Panc1 (cell line): ENCODE measurements at places on chromosomes 7 and 10.

DNA sequence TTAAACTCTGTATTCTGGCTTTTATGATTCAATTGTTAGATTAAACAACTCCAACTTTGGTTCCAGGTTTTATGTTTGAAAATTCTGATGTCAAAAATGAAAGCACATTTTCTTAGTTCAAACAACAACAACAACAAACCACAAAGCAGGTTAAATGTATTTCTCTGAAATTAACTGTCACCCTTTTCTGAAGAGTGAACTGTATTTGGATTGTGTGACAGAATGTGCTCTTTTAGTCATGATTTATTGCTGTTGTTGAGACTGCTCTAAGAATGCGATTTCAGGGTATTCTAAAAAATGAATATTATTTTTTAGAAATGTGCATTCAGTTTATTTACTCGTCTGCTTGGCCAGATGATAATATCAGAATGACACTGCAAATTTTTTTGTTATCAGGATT is 144.1 kb downstream of the GNAI1 start:
- DNase-seq, result no peak

DNA sequence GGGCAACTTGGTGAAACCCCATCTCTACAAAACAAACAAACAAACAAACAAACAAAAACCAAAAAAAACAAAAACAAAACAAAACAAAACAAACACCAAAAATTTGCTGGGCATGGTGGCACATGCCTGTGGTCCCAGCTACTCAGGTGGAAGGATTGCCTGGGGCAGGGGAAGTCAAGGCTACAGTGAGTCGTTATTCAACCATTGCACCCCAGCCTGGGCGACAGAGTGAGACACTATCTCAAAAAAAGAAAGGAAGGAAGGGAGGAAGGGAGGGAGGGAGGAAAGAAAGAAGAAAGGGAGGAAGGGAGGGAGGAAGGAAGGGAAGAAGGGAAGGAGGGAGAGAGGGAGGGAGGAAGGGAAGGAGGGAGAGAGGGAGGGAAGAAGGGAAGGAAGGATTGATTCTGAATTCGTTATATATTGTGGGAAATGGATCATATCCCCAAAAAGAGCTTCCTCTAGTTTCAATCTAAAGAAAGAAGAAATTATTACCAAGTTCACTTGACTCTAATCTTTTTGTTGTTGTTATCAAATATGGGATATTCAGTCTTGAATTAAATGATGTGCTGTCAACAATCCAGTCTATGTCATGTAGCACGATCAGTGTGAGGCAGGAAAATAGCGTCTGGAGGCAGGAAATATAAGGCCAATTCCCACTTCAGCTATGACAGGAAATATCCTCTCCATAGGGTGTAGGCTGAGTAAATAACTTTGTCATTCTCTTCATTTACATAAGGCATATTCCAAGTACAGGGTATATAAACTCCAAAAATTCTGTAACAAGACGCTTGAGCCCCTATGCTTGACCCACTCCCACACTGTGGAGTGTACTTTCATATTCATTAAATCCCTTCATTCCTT is 26.2 kb upstream of the TRIM24 start:
- no peak for DNase-seq

DNA sequence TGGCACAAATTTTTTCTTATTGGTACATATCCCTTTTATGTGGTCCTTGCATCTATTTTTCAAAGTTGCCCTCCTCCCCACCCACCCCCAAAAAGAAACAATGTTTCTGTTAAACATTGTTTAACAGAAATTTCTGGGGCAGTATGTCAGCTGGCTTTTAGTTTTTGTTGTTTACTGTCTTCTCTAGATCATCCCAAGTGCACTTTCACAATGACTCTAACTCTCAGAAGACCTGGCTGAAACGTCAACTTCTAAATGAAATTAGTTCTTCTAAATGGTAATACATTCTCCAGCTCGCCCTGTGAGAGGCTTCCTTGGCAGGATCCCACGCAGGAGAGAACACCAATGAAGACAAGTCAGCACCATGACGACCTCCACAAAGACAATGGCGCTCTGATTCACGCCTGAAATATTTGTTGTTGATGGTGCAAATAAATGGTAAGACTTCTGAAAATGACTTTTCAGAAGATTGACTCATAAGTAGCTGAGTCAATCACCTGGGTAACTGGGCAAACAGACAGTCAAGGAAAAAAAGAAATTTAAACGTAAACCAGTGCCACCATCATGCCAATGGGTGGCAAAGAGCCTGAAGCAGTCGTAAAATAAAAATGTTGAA is 293.7 kb downstream of the FZD1 start:
- DNase-seq, result no peak

DNA sequence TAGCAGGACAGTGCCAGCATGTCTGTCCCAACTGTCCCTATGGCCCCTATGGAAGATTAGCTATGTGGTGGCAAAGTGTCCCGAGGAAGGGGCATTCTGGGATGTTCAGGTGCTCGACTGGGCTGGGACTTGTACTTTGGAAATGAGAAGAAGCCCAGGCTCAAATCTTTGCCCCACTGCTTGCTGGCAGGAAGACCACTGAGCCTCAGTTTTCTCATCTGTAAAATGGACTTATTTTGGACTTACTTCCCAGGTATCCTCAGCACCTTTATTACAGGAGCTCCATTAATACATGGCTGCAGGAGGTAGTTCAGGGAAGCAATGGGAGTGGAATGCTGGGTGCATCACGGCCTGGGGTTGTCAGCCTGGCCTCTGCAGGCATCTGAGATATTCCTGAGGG is 71.2 kb downstream of the LHPP start:
- DNase-seq, result no peak

DNA sequence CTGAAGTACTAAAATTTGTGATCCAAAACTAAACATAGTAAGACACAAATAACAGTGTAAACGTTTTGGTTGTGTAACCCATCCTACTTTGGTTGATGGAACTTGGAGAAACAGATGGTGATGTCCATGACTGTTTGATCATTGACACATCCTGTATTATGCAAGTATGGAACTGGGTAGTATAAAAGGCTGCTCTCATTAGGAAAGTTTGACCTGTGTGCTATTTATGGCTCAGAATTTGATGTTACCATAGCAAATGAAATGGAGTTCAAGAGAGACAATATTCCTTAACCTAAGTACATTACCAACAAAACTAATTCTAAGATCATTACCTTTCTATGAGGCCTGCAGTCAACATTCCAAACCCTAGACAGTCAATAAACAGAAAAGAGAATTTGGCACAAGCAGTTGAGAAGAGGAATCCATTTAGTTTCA is 39.9 kb downstream of the DKK1 start:
- no peak for DNase-seq

DNA sequence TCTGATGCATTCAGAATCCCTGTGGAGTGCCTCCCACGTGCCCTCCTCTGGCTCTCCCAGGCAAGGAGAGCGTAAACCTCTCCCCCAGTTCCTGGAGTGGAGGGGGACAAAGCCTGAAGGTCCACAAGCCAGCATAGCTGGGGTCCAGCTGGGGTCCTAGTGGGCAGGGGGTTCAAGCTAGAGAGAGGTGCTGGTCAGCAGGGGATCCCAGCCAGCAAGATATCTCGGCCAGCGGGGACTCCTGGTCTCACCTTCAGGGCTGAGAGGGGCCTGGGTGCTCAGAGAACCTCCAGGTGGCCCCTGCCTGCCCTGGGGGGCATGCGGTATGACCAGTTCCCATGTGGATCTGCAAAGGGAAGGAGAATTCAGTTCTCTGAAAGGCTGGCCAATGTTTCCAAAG is 413.7 kb downstream of the TCERG1L start:
- DNase-seq, result no peak

DNA sequence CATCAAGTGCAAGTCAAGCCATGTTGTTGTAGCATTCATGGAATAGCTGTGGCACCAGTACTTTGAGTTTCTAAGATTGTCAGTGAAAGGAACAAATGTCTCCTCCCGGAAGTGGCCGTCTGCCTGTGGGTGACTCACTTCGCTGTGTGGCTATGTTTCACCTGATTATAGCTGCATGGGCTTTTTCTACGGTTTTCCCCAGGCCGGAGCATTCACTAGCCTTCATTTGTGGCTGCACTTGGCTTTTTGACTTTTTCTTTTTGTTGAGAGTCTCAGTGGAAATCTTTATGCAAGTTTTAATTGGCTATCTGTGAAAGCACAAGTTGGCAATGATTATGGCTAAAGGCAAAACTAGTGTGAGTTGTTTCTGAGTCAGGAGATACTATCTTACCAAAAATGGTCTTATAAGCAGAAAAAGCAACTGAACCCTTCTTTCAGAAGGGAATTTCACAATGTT is 35.0 kb downstream of the SRI start:
- peak; percentile 7 for DNase-seq

GRCh38 chr7:149562602-149563001 is 65.0 kb upstream of the ZNF746 start:
- DNase-seq, result no peak

- DNase-seq, result no peak
Observed at GRCh38 chr7:101173752-101174244, 6.3 kb downstream of the NAT16 start.

GRCh38 chr10:93926613-93927012 is 32.8 kb downstream of the SLC35G1 start:
- DNase-seq, result no peak

DNA sequence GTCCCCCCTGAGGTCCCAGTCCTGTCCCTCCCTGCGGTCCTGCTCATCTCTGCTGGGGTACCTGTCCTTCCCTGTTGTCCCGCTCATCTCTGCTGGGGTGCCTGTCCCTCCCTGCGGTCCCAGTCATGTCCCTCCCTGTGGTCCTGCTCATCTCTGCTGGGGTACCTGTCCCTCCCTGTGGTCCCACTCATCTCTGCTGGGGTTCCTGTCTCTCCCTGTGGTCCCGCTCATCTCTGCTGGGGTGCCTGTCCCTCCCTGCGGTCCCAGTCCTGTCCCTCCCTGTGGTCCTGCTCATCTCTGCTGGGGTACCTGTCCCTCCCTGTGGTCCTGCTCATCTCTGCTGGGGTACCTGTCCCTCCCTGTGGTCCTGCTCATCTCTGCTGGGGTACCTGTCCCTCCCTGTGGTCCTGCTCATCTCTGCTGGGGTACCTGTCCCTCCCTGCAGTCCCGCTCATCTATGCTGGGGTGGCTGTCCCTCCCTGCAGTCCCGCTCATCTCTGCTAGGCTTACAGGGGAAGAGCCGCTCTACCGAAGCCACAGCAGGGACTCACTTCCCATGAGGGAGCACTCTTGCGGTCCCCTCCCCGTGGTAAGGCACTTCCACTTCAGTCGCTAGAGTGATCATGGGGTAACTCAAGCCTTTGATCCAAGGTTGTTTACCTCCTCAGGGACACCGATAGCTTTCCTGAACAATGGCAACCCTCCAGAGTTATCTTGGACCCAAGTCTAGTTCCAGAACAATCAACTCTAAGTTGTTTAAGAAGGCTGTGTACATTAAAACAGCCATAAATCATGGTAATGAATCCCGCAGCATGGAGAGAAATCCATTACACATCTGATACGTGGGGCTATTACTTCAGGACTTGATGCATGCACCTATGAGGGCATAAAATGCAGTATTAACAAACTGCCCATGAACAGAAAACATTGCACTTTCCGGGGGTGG is 46.8 kb upstream of the MNX1 start:
- no peak for DNase-seq

DNA sequence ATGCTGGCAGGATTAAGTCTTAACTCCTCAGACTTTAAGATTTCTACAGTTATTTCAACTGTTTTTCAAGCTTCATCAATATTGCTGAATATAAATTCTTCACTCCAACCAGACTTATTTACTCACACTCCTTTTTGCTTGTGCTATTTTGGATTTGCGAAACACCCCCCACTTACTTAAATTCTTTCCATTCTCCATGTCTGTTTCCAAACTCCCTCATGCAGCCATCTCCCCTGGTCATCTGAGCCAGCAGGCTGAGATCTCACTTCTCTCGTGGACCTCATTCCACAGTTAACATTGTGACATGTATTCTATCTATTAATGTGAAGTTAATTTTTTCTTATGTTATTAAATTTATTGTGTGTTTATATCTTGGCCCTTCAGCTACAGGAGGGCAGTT is 188.9 kb upstream of the HDAC9 start:
- DNase-seq, result no peak

- no peak for DNase-seq
Observed at GRCh38 chr10:85784792-85785191, 581.8 kb downstream of the GRID1 start.

DNA sequence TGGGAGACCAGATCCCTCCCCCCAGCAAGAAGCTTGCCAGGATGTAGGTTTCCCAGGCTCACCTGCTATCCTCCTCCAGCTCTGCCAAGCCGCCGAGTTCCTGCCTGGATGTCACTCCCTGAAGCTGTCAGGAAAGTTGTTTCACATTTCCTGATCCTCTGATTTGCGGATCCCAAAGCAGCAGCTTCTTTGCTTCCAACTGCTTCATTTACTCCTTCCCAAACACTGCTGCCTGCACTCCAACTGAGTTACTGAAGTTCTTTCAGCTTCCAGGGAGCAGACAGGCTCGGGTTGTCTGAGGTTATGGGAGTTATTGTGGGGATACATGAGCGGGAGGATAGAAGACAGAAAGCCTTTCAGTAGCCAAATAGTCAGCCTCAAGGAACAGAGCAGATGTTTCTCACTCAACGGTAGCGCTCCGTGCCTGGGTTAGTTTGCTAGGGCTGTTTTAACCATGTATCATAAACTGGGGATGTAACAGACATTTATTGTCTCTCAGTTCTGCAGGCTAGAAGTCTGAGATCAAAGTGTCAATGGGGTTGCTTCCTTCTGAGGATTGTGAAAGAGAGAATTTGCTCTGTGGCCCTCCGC is 516.0 kb downstream of the REEP3 start:
- no peak for DNase-seq
